ENCODE measurements at places on chromosomes 13 and 19.

- no peak for DNase-seq
These were observed 352.4 kb downstream of the KLF5 start for GRCh38 chr13:73411067-73411809.

GRCh38 chr19:41702171-41702651, 6.2 kb upstream of the CEACAM5 start:
- no peak for DNase-seq

- no peak for DNase-seq
These were observed 35.1 kb downstream of the GJA3 start for GRCh38 chr13:20125783-20126165.

GRCh38 chr13:50094615-50095293, 79.5 kb downstream of the KCNRG start:
- DNase-seq: no peak

DNA sequence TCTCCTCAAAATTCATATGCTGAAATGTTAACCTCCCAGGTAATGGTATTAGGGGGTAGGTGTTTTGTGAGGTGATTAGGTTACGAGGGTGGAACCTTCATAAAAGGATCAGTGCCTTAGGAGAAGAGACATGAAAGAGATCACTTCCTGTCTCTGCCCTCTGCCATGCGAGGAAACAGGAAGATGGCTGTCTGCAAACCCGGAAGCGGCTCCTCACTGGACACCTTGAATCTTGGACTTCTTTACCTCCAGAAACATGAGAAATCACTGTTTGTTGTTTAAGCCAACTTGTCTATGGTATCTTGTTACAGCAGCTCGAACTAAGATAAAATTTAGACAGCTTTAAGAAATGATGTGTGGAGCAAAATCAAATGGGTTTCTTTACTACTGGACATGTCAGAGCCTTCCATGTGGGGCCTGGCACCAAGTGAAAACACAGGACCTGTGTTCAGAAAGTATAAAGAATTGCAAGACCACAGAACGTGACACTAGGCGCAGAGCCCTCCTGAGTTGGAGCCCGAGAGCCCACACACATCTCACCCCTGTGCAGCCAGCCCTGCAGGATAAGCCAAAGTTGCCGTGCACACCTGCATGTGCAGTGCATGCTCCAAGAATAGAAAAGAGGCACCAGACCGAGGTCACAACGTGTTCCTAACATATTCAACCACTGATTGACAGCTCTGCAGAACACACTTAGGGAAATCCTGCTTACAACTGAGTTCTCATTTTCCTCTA, 112.5 kb upstream of the UQCRFS1 start:
- DNase-seq: no peak

- no peak for DNase-seq
These were observed 80.6 kb downstream of the ZNF557 start for GRCh38 chr19:7149956-7150705.

All from left kidney (tissue), 8 donors.